ENCODE measurements at places on chromosomes 5 and 9.

DNA sequence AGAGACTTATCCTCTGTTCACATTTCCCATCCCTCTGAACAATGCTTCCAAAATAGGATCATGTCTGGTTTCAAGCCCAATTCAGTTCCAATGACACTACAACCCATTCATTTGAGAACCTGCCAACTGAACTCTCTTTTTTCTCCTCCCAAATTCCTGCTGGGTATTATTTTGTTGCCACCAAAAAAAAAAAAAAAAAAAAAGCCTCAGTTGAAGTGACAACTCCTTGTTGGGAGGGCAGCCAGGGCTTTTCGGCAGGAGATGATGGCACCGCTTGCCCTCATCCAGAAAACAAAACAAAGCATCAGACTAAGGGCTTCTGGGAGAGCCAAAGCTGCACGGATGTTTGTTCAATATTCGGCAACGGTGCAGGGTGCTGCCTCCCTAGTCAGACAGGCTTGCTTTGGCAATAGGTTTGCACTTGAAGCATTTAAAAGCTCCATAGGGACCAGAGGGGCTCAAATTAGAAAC lies 30.6 kb upstream of the TRIM32 start:
- DNase-seq, result no peak

GRCh38 chr5:132057498-132058255 lies 2.8 kb upstream of the IL3 start:
- no peak for DNase-seq

- no peak for DNase-seq
Measured at GRCh38 chr5:170439223-170439943, 50.2 kb upstream of the KCNMB1 start.

DNA sequence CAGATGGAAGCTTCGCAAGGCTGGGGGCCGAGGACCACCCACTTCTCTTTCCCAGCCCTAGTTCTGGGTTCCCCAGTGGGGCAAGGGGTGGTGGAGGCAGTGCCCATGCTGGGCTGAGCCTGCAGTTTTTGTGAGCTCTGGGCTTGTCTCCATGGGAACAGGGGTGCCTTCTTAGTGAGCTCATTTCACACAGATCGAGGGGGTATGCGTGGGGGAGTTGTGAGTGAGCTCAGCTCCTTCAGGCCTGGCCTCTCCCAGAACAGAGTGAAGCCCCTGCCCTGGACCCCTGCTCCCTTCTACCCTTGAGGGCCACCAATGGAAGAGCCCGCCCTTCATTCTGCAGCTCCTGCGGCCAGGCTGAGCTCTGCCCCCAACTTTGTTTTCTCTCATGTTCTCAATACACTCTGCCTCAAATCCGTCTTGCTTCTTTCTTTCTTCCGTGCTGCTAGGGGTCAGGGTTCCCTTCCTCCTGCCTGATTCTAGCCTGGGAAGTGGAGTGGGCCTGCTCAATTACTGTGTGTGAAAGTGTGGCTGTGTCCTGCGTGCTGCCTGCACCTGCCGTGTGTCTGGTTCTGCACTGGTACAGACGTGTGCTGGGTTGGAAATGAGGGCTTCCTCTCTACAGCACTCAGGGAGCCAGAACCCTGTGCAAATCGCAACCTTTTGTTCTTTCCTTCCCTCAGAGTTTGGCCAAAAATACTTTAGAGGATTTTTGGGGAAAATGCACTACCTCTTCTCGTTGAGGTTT lies 9.0 kb upstream of the MYOZ3 start:
- no peak for DNase-seq

GRCh38 chr9:80797831-80798688 lies 891.3 kb downstream of the TLE1 start:
- no peak for DNase-seq

GRCh38 chr5:72878854-72879253 lies 62.4 kb downstream of the TNPO1 start:
- DNase-seq, result no peak

GRCh38 chr9:4489562-4489918 lies 728 bp upstream of the SLC1A1 start:
- no peak for DNase-seq

GRCh38 chr9:93686880-93687236 lies 110.5 kb downstream of the PHF2 start:
- no peak for DNase-seq

DNA sequence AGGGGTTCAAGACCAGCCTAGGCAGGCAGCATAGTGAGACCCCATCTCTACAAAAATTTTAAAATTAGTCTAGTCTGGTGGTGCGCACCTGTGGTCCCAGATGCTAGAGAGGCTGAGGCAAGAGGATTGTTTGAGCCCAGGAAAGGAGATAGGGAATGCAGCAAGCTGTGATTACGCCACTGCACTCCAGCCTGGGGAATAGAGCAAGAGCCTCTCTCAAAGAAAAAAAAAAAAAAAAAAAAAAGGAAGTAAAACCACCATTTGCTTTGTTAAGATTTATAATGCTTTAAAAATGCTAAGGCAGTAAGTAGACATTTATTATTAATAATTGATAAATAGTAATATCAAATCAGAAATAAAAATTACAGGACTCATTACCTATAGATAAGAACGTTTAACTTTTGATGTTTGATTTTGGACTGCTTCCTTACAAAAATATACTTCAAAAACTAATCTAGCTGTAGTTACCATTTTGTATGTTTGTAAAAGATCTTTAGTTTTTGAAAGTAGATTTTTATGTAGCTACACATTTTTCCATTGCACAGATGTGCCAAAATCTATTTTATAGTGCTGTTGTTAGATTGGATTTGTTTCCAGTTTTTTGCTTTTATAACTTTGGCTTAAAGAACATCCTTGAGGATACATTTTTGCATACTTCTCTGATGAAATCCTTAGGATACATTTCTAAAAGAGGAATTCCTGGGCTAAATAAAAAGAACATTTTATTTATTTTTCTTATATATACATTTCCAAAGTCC lies 86.4 kb downstream of the INIP start:
- DNase-seq, result no peak

- DNase-seq, result no peak
Measured at GRCh38 chr9:134481762-134482161, 155.5 kb downstream of the RXRA start.

DNA sequence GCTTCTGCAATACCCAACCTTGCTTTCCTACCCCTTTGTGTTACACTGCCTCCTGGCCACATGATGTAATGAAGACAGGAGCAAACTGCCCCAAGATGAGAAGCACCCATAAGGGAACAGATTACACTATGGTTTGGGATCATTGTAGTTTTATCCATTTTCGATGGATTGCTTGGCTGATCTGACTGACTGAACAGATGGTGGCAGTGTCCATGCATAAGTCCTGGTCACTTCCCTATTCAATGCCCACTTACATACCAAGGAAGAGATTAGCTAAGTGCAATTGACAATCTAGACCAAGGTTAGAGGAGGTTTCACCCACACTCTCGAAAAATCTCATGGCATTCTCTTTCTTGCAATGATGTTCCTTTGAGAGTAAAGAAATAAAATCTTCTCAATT lies 319.9 kb downstream of the RAB3C start:
- no peak for DNase-seq

DNA sequence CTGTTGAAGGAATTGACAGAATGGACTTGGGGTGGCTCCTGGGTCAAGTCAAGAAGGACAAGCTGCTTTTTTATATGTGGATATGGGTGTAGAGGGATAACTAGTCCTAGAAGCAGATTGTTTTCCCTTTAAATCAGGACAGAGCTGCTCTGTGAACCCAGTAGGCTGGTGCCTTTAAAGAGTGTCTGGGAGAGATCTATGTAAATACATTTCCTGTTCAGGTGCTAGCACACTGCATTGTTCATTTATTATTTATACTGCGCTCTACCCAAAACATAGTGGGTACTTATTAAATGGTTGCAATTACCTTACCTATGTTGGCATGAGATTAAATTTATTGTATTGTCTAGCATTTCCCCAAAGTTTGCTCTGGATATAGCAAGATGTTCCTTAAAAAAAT lies 86.6 kb upstream of the EQTN start:
- peak; percentile 39 for DNase-seq

GRCh38 chr9:24817756-24818155 lies 272.1 kb upstream of the IZUMO3 start:
- no peak for DNase-seq

DNA sequence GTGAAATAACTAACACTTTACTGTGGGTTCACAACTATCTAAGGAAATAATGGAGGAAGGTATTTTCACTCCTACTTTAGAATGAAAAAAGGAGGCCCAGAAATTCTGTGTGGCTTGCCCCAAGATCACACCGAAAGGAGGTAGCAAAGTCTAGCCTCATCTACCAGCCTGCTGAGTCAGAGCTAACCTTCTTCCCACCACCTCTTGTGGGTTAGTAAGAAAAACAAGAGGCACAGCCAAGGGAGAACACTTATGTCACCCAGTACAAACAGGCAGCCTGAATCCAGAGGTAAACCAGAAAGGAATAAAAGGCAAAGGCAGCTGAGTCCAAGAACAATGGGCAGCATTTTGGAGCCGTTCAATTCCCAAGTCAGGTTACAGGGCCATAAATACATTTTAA lies 91.9 kb upstream of the RASEF start:
- DNase-seq, result no peak

- no peak for DNase-seq
Measured at GRCh38 chr5:5652181-5652580, 229.7 kb downstream of the ICE1 start.

GRCh38 chr5:12242950-12243888 lies 339.0 kb upstream of the CTNND2 start:
- no peak for DNase-seq

GRCh38 chr9:107281922-107282667 lies 984 bp upstream of the RAD23B start:
- DNase-seq, result peak; percentile 37

- no peak for DNase-seq
Measured at GRCh38 chr5:79149433-79149832, 37.8 kb downstream of the BHMT start.

DNA sequence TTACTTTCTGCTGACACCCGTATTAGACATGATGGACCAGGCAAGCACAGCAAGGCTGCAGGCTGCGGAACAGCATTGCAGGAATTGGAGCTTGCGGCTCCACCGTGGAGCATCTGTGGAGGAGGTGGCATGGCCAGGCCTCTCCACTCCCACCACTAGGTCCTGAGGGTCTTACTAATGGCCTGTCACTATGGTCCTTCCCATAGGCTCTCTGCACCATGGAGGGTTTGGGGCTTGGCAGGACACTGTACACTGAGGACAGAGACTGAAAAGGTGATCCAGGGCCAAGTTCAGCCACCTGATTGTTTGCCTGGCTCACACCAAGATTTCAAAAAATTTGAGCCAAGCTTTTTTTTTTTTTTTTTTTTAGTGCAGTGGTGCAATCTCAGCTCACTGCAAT lies 14.3 kb upstream of the ZBTB43 start:
- DNase-seq, result no peak

DNA sequence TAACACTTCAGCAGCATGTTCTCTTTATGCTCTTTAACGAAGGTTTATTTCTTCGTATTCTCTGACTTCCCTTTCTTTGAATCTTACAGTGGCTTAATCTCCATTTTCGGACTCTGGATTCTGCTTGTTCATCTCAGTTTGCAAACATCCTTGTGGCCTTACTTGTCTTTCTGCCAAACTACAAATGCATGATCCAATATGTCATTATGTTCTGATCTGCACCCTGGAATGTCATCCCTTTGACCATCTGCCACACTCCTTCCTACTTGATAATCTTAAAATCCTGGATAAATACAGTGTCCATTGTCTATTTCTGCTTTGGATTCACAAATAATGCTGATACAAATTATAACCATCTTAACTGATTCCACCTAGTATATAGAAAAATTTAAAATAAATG lies 499.2 kb downstream of the CDH18 start:
- no peak for DNase-seq

- no peak for DNase-seq
Measured at GRCh38 chr5:16430349-16431089, 35.1 kb downstream of the ZNF622 start.

GRCh38 chr5:58227858-58228257 lies 232.0 kb downstream of the PLK2 start:
- no peak for DNase-seq

GRCh38 chr5:154630410-154630809 lies 124.8 kb upstream of the LARP1 start:
- no peak for DNase-seq

Data from OCI-LY7 (cell line).